Activated T-cell treated with anti-CD3 and anti-CD28 coated beads, Interleukin-2, amount 50 U/mL, for 1 hour (primary cell): ENCODE measurements at places on chromosomes 2 and 18.

DNA sequence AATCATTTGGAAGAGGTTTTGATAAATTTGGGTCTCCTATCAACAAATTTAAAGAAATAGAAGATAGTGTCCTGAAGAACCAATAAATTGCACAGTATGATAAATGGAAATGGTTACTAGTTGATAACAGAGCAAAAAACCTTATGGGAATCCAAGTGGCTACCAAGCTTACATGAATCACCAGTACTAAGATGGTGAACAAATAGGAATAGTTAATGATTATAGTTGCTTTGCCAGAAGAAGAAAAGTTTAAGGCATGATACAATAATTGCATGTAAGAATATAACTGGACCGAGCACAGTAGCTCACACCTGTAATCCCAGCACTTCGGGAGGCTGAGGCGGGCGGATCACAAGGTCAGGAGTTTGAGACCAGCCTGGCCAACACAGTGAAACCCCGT lies 19.6 kb upstream of the INO80D start:
- DNase-seq = no peak

- DNase-seq = no peak
Measured at GRCh38 chr2:100404411-100404810, 13.1 kb downstream of the CHST10 start.

DNA sequence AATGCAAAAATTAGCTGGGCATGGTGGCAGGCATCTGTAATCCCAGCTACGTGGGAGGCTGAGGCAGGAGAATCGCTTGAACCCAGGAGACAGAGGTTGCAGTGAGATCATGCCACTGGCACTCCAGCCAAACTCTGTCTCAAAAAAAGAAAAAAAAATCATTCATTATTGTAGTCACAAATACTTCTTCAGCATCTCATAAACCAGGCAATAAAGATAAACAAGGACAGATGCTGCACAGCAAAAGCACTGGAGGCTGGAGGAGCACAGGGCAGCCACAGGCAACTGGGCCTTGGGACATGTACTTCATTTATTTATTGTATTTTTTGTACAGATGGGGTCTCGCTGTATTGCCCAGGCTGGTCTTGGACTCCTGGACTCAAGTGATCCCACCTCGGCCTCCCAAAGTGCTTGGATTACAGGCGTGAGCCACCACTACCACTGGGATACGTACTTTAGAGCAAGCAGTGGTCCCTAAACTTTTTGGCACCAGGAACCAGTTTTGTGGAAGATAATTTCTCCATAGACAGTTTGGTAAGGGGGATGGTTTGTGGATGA lies 16.8 kb upstream of the MAT2A start:
- no peak for DNase-seq

- no peak for DNase-seq
Measured at GRCh38 chr2:55054106-55054875, 4.0 kb upstream of the RTN4 start.

GRCh38 chr2:233247116-233247515 lies 4.4 kb upstream of the ATG16L1 start:
- DNase-seq = no peak

DNA sequence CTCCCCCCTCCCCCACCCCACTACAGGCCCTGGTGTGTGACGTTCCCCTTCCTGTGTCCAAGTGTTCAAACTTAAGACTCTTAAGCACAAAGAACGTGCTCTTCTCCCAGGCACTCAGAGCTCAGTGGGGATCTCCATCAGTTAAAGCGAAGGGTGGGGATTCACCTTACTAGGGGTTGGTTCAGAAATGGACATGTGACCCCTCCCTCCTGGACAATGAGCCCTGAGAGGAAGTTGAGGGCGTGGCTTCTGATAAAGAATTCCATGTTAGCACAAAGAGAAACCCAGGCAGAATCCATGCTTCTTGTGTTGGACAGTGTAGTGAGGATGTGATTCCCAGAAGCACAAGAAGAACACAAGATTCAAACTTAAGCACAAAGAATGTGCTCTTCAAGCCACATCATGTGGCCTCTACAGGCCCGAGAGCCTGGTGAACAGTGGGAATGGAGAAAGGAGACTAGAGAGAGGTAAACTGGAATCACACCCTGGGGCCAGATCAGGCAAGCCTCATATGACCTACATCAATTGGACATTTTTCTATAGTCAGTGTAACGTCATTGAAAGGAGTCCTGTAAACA lies 78.1 kb upstream of the TTC39C start:
- DNase-seq = no peak
